ENCODE measurements at places on chromosomes 5 and 9. TPM values are rescaled to one million over a fixed set of nuclear protein-coding genes. Genes with fewer than 3 reads are reported as not detected.

GRCh38 chr5:98911280-98912040 lies 17.3 kb downstream of the CHD1 start:
- H3K36me3 ChIP-seq: peaks cover 8% of the 10 kb centered on the region
- H3K27me3 ChIP-seq: no peaks in the 10 kb centered on the region
- H3K4me3 ChIP-seq: no peak overlapping the region
- no peak for DNase-seq

Gene TEK
- 10.2 TPM for total RNA-seq

- no peak overlapping the region for H3K4me3 ChIP-seq
- no peaks in the 10 kb centered on the region for H3K4me1 ChIP-seq
- no peak overlapping the region for H3K27ac ChIP-seq
- H3K27me3 ChIP-seq: peaks cover 16% of the 10 kb centered on the region
Observed at GRCh38 chr5:1765880-1766235, 33.8 kb downstream of the MRPL36 start.

- no peak overlapping the region for H3K27ac ChIP-seq
- H3K4me1 ChIP-seq: no peaks in the 10 kb centered on the region
Observed at GRCh38 chr9:122656378-122656777, 1.0 kb downstream of the OR1B1 start.

DNA sequence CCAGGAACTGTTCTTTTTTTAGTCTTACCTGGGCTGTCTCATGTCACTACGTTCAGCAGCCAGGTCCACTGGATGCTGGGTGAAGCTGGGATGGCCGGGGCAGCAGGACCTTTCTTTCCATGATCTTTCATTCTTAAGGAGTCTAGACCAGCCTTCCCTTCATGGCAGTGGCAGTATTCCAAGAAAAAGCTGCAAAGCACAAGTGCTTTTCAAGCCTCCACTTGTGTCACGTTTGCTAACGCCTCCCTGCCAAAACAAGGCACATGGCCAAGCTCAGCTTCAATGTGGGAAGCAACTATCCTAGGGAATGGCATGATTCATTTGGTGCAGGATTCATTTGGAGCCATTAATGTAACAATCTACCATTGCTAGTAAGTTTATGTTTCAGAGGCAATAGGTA lies 94.8 kb downstream of the RCL1 start:
- no peaks in the 10 kb centered on the region for H3K36me3 ChIP-seq
- no peak overlapping the region for H3K27ac ChIP-seq
- H3K27me3 ChIP-seq: no peaks in the 10 kb centered on the region

DNA sequence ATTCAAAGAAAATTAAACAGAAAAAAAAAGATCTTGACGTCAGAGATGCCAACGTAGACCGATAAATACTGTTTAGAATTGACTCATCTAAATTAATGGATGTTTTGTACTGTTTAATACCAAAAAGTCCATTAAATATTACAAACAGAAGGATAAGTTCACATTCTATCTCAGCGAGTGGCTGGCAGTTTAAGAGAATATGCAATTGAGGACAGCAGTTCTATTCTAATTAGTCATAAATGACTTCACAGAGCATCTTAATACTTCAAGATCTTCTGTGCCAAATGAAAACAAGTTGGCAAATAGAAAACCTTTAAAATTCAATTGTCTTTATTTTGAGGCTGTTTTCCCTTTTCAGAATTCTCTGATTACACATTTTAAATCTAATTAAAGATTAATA lies 326.6 kb upstream of the NREP start:
- no peaks in the 10 kb centered on the region for H3K36me3 ChIP-seq
- no peaks in the 10 kb centered on the region for H3K27me3 ChIP-seq
- peaks cover 9% of the 10 kb centered on the region for H3K4me1 ChIP-seq

Gene INSL4
- not detected for total RNA-seq

GRCh38 chr9:119088002-119088547 lies 281.2 kb downstream of the BRINP1 start:
- H3K4me1 ChIP-seq: no peaks in the 10 kb centered on the region
- no peak overlapping the region for H3K27ac ChIP-seq
- no peak for DNase-seq
- H3K4me3 ChIP-seq: no peak overlapping the region
- H3K36me3 ChIP-seq: no peaks in the 10 kb centered on the region
- no peaks in the 10 kb centered on the region for H3K27me3 ChIP-seq

DNA sequence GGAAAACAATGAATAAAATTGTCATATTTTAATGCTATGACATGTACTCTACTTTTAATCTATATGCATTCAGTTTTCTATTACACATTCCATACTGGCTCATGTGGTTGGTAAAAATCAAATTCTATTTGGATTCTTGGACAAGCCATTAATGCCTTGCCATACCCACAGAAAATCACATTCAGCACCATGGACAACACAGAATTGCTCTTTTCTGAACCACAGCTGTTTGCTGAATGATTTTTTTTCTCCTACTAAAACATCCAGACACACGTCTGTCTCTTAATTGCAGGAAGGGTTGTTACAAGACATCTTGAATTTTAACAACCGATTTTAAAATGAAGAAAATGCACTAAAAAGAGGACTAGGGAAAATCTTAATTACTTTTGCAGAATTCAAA lies 675.6 kb downstream of the BRINP1 start:
- peak; percentile 3 for DNase-seq
- no peaks in the 10 kb centered on the region for H3K27me3 ChIP-seq
- H3K4me3 ChIP-seq: no peak overlapping the region
- no peaks in the 10 kb centered on the region for H3K4me1 ChIP-seq
- H3K36me3 ChIP-seq: no peaks in the 10 kb centered on the region
- no peak overlapping the region for H3K27ac ChIP-seq

GRCh38 chr9:5579881-5580280 lies 49.0 kb upstream of the RIC1 start:
- no peak overlapping the region for H3K4me3 ChIP-seq
- peak; percentile 7 for DNase-seq
- H3K27ac ChIP-seq: no peak overlapping the region

DNA sequence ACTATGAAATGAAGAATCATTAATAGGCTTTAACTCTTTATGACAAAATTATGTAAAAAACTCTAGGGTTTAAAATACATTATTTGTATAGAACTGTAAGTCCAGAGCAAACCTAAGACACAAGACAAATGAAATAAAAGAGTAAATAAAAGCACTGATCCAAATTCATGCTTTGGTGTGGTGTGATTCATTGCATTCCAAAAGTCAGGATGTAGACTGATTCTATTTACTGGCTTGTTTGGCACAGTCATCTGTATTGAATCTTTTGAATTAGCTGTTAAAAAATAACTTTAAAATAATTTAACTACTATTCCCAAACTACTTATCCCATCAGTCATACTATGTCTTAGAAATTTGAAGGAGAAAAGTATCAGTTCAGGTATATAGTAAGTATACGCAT lies 31.1 kb downstream of the IL4 start:
- H3K4me3 ChIP-seq: no peak overlapping the region
- DNase-seq: peak; percentile 66
- H3K27ac ChIP-seq: peak overlapping the region; percentile 13
- H3K4me1 ChIP-seq: peaks cover 14% of the 10 kb centered on the region

- H3K4me1 ChIP-seq: peaks cover 26% of the 10 kb centered on the region
- H3K4me3 ChIP-seq: no peak overlapping the region
- no peaks in the 10 kb centered on the region for H3K27me3 ChIP-seq
Observed at GRCh38 chr5:139146809-139147482, 51.2 kb downstream of the SIL1 start.

DNA sequence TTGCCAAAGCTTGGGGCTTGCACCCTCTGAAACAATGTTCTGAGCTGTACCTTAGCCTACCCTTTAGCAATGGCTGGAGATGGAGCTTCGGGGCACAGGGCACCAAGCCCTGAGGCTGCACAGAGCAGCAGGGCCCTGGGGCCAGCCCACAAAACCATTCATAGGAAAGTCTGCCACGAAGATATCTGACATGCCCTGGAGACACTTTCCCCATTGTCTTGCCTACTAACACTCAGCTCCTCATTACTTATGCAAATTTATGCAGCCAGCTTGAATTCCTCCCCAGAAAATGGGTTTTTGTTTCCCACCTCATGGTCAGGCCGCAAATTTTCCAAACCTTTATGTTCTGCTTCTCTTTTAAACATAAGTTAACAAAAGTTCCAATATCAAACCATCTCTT lies 105.7 kb downstream of the DTWD2 start:
- H3K36me3 ChIP-seq: no peaks in the 10 kb centered on the region
- H3K4me3 ChIP-seq: no peak overlapping the region
- no peaks in the 10 kb centered on the region for H3K4me1 ChIP-seq
- H3K27ac ChIP-seq: no peak overlapping the region

Gene C9orf152
- total RNA-seq: not detected
